PC-9 (cell line): ENCODE measurements at places on chromosomes 2 and 18. TPM values are rescaled to one million over a fixed set of nuclear protein-coding genes. Genes with fewer than 3 reads are reported as not detected.

GRCh38 chr18:10140461-10141282 is 226.9 kb downstream of the VAPA start:
- peak; percentile 88 for DNase-seq

CD207 gene
- total RNA-seq: not detected in 2 replicates

CHRNG gene
- not detected in 2 replicates for total RNA-seq

DNA sequence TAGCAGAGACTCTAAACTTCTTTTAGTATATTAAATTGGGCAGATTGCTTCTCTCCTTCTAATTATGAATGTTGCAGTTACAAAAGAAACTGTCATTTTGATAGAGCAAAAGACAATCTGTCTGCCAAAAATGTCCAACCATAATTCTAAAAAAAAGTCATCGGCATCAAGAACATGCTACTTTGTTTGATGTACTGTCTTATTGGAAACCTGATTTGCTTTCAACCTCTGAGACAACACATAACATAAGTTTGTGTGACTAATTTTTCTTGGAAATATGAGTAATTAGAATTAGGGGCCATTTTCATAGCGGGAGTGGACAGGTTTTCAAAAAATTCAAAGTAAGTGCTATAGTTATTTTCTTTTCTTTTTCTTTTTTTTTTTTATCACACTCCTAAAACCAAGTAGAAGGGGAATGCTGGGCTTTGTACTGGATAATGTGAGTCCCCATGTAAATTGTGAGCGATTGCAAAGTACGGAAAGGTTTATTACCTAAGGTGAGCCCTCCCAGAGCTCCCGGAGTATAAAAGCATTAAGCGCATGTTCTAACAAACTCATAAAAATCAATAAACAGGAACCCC is 59.1 kb downstream of the ZEB2 start:
- no peak for DNase-seq

GRCh38 chr2:128613351-128613750 is 294.7 kb upstream of the HS6ST1 start:
- no peak for DNase-seq

GRCh38 chr2:25355270-25355669 is 13.5 kb upstream of the DNMT3A start:
- DNase-seq: no peak

GRCh38 chr2:20611844-20612356 is 39.0 kb downstream of the HS1BP3 start:
- DNase-seq: no peak

DNA sequence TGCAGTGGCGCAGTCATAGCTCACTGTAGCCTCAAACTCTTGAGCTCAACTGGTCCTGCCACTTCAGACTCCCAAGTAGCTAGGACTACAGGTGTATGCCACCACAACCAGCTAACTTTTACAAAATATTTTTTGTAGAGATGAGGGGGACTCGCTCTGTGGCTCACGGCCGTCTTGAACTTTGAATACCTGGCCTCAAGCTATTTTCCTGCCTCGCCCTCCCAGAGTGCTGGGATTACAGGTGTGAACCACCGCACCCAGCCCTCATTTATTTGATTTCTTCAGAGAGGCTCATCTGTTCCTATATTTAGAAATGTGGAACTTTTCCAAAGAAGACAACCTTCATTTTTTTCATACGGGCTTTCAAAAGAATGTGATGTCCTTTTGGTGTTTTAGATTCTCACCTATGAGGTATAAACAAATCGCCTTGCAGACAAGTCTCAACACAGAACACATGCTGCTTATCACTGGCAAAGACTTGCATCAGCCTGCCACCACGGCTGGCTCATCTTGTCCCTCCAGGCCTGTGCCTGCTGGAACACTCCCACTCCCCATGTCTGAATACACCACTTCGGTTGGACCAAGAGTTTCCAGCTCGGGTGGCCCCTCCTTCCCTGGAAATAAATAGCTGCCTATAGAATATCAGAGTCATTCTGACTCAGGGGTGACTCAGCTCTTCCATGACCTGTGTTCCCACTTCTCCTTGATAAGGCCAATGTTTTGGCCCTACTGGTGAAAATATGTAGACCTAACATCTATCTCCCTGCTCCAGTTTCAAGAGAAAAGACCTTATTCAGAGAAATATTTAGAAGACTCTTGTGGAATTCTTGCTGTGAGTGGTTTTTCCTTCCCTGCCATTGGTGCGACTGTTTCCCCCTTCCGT is 202.6 kb downstream of the TGIF1 start:
- DNase-seq: peak; percentile 97

- no peak for DNase-seq
Measured at GRCh38 chr2:27400348-27401135, 8.8 kb downstream of the PPM1G start.

DNA sequence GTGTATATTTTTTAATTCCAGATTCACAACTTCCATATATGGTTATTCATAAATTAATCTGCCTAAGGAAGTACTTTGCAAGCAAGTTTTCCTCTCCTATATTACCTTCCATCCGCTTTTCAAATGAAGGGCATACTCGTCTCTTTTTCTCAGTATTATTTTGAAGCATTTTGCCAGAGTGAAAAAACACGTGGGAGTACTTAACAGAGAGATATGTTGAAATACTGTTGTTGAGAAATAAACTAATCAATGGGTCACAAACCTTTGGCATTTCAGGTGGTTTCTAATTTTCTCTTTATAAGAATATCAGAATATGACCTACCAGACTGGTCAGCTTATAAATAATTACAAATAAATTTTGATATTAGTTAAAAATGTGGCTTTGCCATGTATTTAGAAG is 67.6 kb downstream of the CCDC102B start:
- no peak for DNase-seq

- DNase-seq: no peak
Measured at GRCh38 chr2:236164201-236164924, 3.8 kb downstream of the GBX2 start.

DNA sequence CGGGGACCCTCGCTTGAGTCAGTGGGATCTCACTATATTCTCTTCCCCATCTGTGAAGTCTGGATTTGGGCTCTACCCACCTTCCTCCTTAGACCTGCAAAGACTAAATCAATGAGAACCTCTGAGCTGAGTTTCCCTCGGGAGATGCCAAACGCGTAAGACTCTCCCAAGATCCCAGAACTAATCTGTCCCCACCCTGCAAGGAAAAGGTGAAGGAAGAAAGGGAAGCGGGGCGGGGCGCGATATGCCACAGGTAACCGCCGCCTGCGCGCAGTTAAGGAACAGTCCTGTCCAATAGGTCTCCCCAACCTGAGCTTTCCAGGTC is 780 bp downstream of the SRD5A2 start:
- no peak for DNase-seq

- DNase-seq: no peak
Measured at GRCh38 chr2:151973901-151974199, 125.0 kb downstream of the CACNB4 start.

GRCh38 chr18:46502444-46502843 is 154.6 kb downstream of the LOXHD1 start:
- DNase-seq: no peak

- no peak for DNase-seq
Measured at GRCh38 chr18:45069546-45069945, 388.9 kb downstream of the SETBP1 start.

DNA sequence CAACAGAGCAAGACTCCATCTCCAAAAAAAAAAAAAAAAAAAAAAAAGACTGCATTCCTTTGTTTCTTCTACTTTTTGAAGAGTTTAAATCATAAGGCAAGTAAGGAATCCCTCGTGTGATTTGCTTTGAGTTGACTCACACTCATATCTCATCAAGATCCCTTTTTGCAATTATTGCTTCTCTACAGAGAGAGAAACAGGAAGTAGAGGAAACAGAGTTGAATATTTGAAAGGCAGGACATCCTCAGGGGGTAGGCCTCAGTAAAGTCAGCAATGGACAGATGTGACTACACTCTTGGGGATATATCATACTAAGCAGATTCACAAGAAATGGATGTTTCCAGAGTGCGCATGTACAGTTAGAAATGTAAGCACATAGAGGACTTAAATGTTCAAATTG is 11.2 kb upstream of the EFR3B start:
- DNase-seq: no peak

- peak; percentile 85 for DNase-seq
Measured at GRCh38 chr2:169034256-169034655, 3.1 kb upstream of the ABCB11 start.

DNA sequence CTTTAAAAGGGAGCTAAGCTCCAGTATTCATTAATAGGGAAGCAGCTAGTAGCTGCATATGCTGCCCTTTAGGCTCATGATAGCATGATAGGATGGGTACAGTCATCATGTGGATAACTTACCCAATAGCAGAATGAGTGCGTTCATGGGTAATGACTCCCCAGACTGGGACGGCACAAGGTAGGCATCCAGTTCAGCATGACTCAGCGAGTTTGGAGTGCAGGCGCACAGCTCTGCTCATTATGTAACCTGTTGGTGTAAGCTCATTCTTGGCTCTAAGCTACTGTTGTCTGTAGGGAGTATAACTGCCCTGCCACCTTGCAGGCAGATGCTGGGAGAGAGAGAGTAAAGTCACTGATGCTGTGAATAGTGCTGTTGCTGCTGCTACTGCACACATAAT is 209.2 kb upstream of the SYT4 start:
- DNase-seq: no peak

DNA sequence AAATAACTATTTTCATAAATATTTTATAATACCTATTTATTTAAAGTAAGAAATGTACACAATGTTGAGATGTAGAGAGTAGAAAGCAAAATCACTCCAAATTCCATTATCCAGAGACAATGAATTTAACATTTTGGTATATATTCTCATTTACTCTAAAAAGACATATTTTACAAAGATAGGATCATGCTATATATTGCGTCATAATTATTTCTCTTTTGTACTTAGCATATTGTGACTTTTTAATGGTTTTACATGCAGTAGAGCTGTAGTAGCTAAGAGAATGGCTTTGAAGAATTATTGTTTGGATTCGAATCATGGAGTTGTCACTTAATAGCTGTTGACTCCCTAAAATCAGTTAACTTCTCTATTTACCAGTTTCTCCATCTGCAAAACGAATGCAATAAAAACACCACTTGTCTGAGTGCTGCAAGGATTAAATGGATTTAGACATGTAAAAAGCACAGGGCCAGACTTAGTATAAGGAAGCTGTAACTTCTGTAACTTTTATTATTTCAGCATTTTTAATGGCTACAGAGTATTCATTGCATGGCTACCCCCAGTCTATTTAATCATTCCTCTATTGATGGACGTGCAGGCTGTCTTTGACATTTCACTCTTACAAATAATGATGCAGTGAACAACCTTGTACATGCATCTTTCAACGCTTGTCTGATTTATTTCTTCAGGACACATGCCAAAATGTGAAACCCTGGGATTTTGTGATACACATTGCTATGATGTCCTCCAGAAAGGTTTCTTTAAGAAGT is 33.2 kb downstream of the KCNS3 start:
- DNase-seq: no peak

LDLRAD4 gene
- total RNA-seq: 1.2 and 1.7 TPM in 2 replicates

EMILIN1 gene
- 0.83 and 1.6 TPM in 2 replicates for total RNA-seq

GRCh38 chr2:215601526-215601925 is 165.7 kb upstream of the FN1 start:
- DNase-seq: no peak

DNA sequence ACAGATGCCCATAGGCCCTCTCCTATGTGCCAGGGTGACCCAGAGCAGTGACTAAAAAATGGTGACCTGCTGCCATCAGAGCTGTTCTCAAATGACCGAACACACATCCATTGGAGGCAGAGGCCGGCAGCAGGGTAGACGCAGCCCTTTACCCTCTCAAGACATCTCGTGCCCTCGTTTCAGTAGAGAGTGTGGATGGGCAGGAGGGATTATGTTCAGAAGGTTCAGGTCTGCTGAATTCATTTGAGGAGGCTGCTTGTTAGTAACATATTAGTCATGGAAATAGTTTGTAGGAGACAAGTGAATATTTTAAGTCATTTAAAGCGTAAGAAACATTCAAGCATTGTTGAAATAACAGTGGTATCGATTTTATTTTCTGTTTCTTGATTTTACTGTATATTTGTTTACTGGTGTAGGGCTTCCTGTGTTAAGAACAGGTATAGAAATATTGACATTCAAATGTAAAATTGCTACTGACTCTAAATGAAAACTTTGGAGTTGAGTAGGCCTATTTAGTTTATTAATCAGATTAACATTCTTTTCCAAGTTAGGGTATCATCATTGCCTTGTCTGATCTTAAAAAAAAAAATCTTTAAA is 82.6 kb downstream of the ZNF532 start:
- no peak for DNase-seq

GRCh38 chr2:20650393-20650876 is 463 bp downstream of the HS1BP3 start:
- no peak for DNase-seq
